H7 (cell line): ENCODE measurements at places on chromosomes 5 and 9.

GRCh38 chr5:170579601-170580000 is 75.8 kb downstream of the KCNIP1 start:
- no peak for DNase-seq

DNA sequence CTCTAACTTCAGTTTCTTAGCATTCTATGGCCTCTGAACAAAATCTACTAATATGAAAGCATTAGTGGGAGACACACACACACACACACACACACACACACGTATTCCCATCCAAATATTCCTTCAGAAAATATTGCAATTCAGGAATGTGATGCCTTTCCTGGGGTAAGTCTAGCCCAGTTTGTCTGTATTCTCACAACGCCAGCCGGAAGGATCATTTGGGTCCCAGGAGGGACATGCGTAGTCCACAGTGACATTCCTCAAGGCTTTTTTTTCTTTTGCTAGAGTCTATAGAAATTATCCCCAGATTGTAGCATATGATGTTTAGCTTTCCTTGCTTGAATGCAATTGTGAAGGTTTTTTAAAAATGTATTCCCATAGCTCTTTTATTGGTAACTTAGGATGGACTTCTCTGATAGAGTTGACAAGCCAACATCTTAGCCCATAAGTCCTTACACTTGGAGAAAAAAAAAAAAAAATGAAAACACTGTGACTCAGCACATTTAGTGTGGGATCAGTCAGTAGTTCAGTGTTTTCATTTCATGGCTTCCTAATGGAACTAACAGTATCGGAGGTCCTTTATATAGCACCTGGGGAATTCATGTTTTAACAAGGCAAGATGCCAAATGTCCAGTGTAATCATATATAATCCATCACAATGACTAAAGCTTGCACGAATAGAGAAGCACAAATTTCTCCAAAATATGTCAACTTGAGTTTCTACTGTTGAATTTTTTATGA is 316.5 kb downstream of the DIRAS2 start:
- DNase-seq, result no peak

DNA sequence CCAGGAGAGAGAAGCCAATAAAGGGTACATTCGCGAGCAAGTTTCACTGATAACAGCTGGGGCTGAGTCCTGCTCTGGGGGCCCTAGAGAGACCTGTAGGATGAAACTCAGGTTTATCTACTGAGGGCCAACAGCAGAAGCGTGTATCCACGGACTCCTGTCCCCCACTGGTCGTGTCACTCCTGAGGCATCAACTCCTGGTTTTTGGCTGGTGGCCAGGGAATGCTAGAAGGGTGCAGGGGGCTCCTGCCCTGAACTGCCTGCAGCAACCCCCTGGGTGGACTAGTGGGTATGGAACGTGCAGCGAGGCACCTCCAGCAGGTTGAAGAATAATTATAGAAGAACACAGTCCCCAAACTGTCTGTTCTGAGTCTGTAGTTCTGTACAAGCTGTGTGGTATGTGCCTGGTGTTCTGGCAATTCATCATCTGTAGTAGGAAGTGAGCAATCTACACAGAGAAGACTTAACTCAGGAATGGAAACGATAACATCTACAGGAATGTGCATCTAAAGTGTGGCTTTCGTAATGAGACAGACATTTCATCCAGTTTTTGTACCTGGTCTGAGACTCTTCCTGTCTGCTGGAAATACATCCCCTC is 64.5 kb upstream of the GNA14 start:
- DNase-seq, result no peak

DNA sequence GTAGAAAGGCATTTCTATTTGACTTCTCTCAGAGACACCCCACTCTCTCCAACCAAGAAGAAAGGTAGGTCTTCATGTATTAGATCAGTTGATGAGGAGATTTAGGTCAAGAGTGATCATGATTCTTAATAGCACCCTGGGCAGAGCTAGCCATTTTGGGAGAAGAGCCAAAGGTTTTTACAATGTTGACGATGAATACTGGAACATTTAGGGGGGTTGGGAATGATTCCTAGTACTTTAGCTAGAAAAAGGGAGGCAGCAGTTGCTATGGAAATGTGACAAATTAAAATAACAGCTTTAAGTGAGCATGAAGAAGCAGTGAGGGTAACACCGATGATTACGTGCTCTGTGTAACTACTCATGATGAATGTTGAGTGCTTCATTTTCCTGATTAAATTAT is 9.5 kb upstream of the RPS23 start:
- DNase-seq, result no peak

DNA sequence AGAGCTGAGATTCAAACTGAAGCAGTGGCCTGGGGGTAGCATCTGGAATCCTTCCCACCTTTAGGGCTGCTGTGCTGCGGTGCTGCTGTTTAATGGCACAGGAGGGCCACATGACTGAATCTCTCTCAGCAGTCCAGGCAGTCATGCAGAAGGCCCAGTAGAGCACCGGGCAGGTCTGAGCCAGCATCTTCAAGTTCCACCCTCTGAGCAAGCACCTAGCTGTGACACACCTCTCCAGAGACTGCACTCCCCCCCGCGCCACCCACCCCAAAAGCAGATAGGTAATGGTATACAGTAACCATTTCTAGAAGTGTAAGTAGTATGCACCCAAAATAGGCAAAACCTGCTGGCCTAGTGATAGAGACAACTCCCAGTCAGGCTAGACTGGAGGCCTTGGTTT is 8.2 kb downstream of the IL4 start:
- no peak for DNase-seq

GRCh38 chr5:65913519-65913918 is 12.9 kb upstream of the ERBIN start:
- DNase-seq, result no peak

- peak; percentile 66 for DNase-seq
These were observed 27.9 kb upstream of the CTNNA1 start for GRCh38 chr5:138725153-138725817.

- DNase-seq, result no peak
These were observed 16.1 kb downstream of the EQTN start for GRCh38 chr9:27280860-27281259.

GRCh38 chr5:53871050-53871449 is 310.6 kb downstream of the NDUFS4 start:
- DNase-seq, result no peak

DNA sequence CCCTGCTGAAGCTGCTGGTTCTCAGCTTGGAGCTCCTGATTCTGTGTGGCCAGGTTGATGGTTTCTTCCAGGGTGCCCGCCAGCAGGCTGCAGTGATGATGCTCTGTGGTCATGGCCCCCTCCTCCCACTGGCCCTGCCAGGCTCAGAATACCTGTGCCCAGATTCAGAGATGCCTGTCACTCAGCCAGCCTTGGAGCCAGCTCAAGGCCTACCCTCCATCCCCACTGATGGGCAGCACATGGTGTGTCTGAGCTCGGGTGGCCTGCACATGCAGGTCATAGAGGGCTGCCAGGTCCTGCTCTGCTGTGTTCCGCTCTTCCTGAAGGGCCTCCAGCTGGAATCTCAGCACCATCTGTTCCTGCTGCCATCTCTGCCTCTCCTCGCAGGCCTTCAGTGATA is 5.4 kb downstream of the SLC35A4 start:
- DNase-seq, result peak; percentile 4

DNA sequence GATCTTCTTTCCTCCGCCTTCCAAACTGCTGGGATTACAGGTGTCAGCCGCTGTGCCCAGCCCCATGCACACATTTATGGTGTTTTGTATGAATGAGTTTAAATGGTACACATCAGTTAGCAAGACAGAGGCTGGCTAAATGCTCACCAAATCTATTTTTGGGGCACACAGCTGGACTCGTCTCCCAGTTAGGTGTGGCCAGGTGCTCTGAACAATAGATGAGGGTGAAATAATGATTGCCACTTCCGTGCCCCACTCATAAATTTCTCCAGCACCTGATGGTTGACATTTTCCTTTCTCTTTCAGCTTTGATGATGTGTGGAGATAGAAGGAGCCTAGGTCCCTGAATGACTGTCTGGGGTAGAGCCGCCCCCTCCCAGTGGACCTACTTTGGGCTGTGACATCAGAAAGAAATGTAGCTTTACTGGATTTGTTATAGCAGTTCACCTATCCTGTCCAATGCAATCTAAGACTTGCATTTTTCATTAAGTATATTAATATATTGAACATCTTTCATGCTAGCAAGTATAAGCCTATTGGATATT is 8.6 kb upstream of the RAPGEF1 start:
- DNase-seq, result no peak

- DNase-seq, result no peak
These were observed 363.6 kb upstream of the CYLC2 start for GRCh38 chr9:102631559-102631958.

- no peak for DNase-seq
These were observed 97.9 kb upstream of the MAMDC2 start for GRCh38 chr9:69945671-69946141.

GRCh38 chr9:36164989-36165388 is 4.2 kb upstream of the CCIN start:
- peak; percentile 37 for DNase-seq

DNA sequence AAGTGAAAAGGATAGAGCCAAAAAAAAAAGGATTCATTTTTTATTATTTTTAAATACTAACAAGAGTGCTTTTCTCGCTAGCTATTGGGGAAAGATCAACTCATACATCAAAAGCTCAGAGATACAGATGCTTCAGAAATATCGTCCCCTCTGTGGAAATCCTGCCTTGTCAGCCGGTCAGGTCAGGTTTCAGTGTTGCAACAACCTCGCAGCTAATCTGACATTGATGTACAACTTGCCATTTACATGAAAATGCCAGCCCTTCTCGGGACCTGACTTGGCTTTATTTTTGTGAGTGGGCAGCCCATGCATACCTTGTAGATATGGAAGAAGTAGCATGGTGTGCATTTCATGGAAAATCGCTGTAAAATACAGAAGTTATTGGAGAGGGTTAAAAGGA is 358.8 kb upstream of the ADAMTS16 start:
- no peak for DNase-seq

- DNase-seq, result no peak
These were observed 12.0 kb upstream of the DNAH5 start for GRCh38 chr5:13956471-13956870.

DNA sequence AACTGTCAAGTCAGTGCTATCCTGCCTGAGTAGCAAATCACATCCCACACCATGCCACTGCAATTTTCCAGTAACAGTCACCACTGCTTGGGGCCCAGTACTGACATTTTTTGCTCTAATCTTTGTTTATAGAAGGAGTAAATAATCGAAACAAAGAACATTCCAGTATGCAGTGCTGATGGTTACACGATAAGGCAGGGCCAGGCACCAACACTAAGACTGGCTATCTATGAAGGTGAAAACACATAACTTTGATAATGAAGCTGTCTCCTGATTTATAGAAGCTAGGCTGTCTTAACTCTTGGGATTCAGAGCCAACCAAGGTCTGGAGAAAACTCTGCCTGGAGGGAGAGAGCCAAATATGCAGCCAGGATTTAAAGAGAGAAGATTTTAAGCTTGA is 365.3 kb downstream of the BNC2 start:
- DNase-seq, result no peak

DNA sequence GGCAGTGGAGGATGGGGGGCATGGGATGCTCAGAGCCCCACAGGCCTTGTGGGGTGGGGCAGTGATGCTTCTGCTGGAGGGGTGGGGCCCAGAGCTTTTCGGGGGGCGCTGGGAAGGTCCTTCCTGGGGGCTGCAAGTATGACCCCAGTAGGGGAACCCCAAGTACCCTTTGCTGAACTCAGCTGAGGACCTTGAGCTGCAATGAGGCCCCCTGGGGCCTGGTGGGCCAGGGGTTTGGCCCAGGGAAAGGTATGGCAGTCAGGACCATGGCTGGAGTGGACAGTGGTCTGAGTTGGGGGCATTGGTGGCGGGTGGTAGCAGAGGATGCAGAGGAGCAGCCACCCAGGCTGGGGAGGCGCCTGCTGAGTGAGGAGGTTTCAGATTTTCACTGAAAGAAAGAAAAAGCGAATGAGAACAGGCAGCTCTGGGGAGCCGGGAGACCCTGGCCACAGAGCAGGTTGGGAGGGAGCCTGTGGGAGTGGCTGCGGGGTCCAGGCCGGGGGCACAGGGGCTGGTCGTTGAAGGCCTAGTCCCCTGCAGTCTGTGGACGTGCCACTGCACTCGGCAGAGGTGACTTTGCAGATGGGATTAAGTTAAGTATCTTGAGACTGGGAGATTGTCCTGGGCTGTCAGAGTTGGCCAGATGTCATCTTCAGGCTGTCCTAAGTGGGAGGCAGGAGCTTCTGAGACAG is 19.2 kb downstream of the WNK2 start:
- DNase-seq, result no peak

DNA sequence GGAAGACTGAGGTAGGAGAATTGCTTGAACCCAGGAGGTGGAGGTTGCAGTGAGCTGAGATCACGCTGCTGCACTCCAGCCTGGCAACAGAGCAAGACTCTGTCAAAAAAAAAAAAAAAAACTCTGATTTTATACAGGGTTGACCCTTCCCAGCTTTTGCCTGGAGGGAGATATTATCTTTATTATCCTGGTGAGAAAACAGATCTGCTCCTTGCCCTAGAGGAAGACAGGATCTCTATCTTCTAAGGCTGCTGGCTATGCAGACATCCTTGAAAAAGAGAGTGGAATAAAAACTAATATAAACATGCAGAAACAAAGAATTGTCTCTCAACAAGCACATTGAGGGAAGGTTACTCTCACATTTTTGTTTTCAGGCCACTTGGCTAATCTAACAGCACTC is 1503.4 kb upstream of the WWC1 start:
- no peak for DNase-seq
